ENCODE measurements at places on chromosomes 1 and 21. TPM values are rescaled to one million over a fixed set of nuclear protein-coding genes. Genes with fewer than 3 reads are reported as not detected.

DNA sequence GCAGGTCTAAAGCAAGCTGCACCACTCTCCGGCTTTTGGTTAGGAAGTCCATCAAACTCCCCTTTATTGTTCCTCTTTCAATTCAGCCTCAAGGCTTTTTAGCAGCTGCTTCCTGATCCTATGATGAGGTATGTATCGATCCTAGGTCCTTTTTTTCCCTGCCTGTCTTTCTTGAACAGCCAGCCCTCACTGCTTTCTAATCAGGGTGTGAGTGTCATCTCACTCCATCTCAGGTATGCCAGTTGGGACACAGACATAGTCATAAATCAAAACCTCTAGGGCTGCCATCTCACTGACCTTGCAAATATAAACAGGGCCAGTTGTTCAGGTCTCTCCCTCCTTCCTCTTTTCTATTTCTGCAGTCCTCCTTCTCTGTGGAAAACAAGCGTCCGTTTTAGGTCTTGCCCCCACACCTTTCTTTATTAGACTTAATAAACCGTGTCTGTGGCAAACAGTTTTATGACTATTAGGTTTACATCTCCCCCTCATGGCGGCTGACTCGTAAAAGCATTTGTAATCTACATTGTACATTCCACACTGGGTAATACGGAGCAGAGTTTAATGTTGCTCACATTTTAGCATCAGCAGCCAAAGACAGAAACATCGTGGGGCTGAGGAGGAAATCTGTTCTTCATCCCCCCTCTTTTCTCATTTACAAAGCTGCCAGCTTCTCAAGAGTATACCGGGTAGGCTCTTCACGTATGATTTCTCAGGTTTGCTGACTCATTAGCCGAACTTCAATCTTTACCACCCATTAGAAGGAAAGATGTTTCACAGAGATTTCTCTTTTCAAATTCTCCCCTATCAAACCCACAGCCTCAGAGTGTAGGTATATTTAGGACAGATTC, 11.6 kb downstream of the STYXL2 start:
- no peak overlapping the region for H3K4me3 ChIP-seq
- no peak overlapping the region for H3K27ac ChIP-seq
- no peak for DNase-seq
- no peaks in the 10 kb centered on the region for H3K27me3 ChIP-seq
- H3K4me1 ChIP-seq, result no peaks in the 10 kb centered on the region
- H3K36me3 ChIP-seq, result no peaks in the 10 kb centered on the region

OR2T2 gene
- polyA plus RNA-seq, result not detected

DNA sequence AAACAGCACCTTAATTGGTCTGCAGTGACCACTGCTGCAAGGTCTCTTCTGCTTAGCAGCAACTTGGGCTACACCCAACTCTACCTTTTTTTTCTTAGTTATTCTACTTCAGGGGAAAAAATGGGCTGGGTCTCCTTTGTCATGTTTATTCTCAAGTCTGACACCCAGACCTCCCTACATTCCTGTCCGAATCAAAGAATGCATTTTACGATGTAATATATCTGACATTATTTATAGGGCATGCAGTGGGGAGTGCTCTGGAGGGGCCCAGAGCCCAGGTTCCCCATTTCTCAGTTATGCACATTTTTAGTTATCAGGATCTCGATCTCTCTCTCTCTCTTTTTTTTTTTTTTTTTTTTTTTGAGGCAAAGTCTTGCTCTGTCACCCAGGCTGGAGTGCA, 50.5 kb downstream of the OPTC start:
- peaks cover 2% of the 10 kb centered on the region for H3K4me1 ChIP-seq
- H3K4me3 ChIP-seq, result no peak overlapping the region
- H3K36me3 ChIP-seq, result no peaks in the 10 kb centered on the region

GRCh38 chr1:30111431-30111830, 612.0 kb downstream of the MATN1 start:
- H3K4me3 ChIP-seq, result no peak overlapping the region
- H3K27me3 ChIP-seq, result no peaks in the 10 kb centered on the region
- H3K36me3 ChIP-seq, result no peaks in the 10 kb centered on the region
- no peaks in the 10 kb centered on the region for H3K4me1 ChIP-seq
- H3K27ac ChIP-seq, result no peak overlapping the region

DNA sequence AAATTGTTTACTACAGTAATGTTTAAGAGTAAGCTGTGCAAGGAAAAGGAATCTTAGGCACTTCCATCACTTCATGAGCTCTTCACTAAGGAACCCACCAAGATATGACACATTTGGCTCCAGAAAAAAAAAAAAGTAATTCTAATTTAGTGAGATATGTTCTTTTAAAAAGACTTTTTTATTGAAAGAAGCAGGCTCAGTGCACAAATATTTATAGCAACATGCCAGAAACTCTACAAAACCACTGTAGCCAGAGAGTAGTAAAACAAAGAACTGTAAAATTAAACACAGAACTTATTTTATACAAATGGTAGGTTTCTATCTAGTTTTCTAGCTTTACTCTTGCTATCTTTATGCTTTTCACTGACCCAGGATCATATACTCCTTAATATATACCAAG, 434.6 kb upstream of the ADGRL2 start:
- no peak overlapping the region for H3K4me3 ChIP-seq
- peaks cover 2% of the 10 kb centered on the region for H3K4me1 ChIP-seq
- H3K36me3 ChIP-seq, result no peaks in the 10 kb centered on the region
- H3K27me3 ChIP-seq, result no peaks in the 10 kb centered on the region
- no peak for DNase-seq

AK5 gene
- 8.9 TPM for polyA plus RNA-seq

GFI1 gene
- 0.13 TPM for polyA plus RNA-seq

MFAP2 gene
- polyA plus RNA-seq, result 21.3 TPM

GRCh38 chr21:14833241-14833640, 231.6 kb downstream of the NRIP1 start:
- H3K27ac ChIP-seq, result no peak overlapping the region
- H3K36me3 ChIP-seq, result no peaks in the 10 kb centered on the region
- H3K4me1 ChIP-seq, result no peaks in the 10 kb centered on the region
- H3K27me3 ChIP-seq, result no peaks in the 10 kb centered on the region
- no peak overlapping the region for H3K4me3 ChIP-seq

AMY2A gene
- 0.63 TPM for polyA plus RNA-seq

- no peaks in the 10 kb centered on the region for H3K27me3 ChIP-seq
- H3K4me1 ChIP-seq, result no peaks in the 10 kb centered on the region
- H3K27ac ChIP-seq, result no peak overlapping the region
- DNase-seq, result peak; percentile 50
- H3K4me3 ChIP-seq, result no peak overlapping the region
These were observed 428.7 kb upstream of the LRRC7 start for GRCh38 chr1:69139007-69139406.

DNA sequence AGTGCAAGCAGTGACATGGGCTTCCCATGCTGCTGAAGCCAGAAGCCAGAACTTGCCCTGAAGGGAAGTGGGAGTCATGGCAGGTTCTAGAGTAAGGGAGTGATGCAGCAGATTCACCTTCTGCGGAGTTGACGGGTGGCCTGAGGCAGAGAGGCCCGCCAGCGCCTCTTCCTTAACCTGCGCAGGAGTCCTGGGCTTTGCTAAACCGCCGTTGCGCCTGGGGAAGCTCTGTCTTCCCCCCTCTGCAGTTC, 67.3 kb downstream of the OBSCN start:
- H3K4me1 ChIP-seq, result no peaks in the 10 kb centered on the region
- peak overlapping the region; percentile 68 for H3K4me3 ChIP-seq
- no peak for DNase-seq
- no peaks in the 10 kb centered on the region for H3K36me3 ChIP-seq
- no peaks in the 10 kb centered on the region for H3K27me3 ChIP-seq
- H3K27ac ChIP-seq, result no peak overlapping the region

CCDC28B gene
- polyA plus RNA-seq, result 10.5 TPM

DNA sequence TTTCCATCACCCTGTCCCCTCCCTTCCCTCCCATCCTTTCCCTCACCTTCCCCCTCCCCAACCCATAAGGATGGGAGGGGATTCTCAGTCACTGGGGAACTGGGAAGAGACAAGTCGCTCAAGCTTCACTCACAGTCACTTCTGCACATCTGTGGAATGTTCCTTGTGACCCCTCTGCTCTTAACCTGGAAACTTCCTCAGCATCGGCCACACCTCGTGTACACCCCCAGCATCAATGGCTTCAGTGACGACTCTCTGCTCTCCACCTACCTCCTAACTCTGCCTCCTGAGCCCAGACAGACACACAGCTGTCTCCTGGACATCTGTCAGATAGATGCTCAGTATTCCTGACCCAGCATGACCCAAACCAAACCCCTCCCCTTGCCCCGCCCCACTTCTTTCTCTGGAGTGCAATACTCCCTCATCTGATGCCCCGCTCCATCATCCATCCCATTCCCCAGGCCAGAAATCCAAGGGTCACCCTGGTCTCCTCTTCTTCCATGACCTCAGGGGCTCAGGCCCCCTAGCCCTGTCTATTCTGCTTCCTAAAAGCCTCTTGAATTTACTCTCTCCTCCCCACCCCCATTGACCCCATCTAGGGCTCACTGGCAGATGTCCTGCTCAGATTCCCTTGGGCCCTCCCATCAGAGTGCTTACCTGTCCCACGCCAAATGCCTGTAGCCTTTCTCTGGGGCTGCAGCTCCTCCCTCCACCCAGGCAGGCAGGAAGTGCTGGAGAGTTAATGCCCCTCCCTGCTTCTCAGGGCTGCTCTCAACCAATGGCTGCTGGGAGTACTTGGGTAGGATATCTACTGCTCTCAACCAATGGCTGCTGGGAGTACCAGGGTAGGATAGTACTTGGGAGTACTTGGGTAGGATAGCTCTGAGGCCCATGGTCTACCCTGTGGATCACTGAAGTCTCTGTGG, 83.1 kb upstream of the CSF3R start:
- no peak overlapping the region for H3K4me3 ChIP-seq
- H3K27ac ChIP-seq, result no peak overlapping the region
- no peaks in the 10 kb centered on the region for H3K36me3 ChIP-seq
- no peak for DNase-seq
- H3K27me3 ChIP-seq, result no peaks in the 10 kb centered on the region

RNU11 gene
- polyA plus RNA-seq, result not detected

GRCh38 chr21:45047257-45047656, 27.1 kb upstream of the ADARB1 start:
- no peak overlapping the region for H3K27ac ChIP-seq
- peaks cover 3% of the 10 kb centered on the region for H3K4me1 ChIP-seq
- H3K27me3 ChIP-seq, result no peaks in the 10 kb centered on the region
- no peak overlapping the region for H3K4me3 ChIP-seq
- no peak for DNase-seq

GRCh38 chr1:2499986-2500596, 24.0 kb downstream of the PLCH2 start:
- no peaks in the 10 kb centered on the region for H3K4me1 ChIP-seq
- no peaks in the 10 kb centered on the region for H3K27me3 ChIP-seq
- no peak overlapping the region for H3K4me3 ChIP-seq
- H3K36me3 ChIP-seq, result no peaks in the 10 kb centered on the region

KIF1B gene
- 7.4 TPM for polyA plus RNA-seq

TTC22 gene
- 3.9 TPM for polyA plus RNA-seq
